CD4-positive, alpha-beta T cell treated with Interleukin-12 subunit alpha and Interleukin-12 subunit beta, for 1 hour (primary cell): ENCODE measurements at places on chromosomes 5 and 9.
A peak's percentile ranks its signal among the peaks of the same experiment; 100 is the strongest.

GRCh38 chr9:129584136-129584535 is 36.8 kb downstream of the C9orf50 start:
- DNase-seq: peak; percentile 80

DNA sequence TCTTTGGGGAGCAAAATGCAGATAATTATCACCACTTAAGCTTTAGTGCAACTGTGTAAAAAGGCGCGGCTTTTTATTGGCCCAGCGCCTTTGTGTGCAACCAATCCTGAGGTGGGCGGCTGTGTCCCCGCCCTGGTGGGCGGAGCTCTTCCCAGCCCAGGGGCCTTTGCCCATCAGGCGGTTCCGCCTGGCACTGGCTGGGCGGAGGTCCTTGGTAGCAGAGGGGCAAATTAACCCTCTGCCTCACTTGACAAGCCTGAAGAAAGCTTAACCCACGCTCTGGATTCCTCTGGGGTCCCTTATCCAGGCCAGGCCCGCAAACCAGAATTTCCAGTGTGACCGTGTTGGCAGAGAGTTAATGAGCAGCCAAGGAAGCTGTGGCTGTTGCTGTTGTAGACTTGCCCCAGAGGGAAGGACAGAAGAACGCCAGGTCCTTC is 12.8 kb upstream of the NIPAL4 start:
- DNase-seq: no peak

DNA sequence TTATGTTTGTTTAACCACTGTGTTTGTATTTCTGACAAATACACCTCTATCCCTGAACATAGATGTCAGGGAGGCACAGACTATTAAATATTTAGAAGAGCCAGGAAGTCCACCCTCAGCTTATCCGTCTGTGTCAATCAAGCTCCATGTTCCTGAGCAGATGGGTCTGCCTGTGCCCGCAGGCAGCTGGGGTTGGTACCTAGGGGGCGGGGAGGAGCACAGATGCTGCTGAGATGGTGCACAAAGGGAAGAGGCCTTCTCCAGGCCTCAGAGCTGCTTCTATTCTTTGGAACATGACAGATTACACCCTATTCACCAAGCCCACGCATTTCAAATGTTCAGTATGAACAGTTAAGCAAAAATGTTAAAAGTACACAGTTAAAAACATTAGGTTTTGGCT is 142.1 kb downstream of the EPB41L4A start:
- DNase-seq: no peak

DNA sequence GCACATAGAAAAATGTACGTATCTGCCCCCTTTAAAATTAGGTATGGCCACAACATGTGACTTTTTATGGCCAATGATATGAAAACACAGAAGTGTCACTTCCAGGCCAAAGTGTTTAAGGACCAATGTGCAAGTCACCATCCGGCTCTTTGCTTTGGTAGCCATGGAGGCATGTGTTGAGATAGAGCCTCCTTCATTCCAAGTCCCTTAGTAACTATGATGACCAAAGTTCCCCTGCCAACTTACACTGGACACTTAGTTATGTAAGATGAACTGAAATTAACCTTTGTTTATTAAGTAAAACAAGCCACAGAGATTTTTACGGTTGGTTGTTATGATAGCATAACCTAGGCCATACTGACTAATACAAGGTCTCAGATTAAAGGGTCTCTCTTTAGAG is 51.0 kb downstream of the FBN2 start:
- no peak for DNase-seq

DNA sequence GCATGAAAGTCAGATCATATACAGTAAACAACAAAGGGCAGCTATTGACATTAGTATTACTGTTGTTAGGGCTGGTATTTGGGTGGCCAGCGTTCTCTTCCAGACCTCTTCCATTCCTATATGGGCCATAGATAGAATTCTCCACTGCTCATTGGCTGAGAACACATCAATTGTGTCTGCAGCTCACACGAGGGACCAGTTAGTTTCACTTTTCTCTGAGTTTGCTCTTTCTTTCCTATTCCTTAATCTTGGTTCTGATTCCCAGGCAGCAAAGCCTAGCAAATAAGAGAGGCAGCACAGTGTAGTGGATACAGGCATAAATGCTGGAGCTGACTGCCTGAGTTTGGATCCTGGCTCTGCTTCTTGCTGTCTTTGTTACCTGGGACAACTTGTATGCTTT is 476.4 kb downstream of the SPOCK1 start:
- no peak for DNase-seq

DNA sequence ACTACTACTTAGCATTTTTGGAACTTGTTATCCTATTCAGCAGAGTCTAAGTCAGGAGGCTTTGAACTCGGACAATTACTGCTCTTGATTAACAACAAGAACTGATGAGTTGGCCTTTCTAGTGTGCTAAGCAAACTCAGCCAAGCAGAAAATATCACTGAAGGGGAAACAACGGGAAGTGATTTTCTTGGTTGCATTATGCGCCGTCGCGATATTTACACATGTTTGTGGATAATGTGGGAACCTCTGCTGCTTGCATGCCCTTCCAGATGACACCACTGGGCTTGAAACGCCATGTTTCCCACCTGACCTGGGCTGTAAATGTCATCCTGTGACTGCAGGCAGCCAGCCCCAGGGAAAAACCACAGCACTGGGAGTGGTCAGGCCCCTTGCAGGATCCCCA is 205.5 kb downstream of the PAX5 start:
- no peak for DNase-seq

DNA sequence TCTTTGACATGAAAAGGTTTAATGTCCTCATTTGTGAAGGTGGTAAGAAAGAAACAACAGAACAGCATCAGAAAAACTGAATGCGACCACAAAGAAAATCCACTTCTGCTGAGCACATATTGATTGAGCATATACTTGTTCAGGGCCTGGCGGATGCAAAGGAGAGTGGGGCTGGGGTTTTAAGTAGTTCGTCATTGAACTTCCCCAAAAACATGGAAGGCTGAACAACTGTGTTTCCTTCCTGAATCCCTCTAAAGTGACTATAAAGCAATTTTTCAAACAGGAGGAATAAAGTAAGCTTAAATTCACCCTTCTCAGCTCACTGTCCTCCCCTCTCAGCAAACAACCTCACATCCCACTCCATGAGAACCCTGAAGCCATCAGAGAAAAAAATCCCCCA is 262.9 kb downstream of the AGTPBP1 start:
- no peak for DNase-seq

DNA sequence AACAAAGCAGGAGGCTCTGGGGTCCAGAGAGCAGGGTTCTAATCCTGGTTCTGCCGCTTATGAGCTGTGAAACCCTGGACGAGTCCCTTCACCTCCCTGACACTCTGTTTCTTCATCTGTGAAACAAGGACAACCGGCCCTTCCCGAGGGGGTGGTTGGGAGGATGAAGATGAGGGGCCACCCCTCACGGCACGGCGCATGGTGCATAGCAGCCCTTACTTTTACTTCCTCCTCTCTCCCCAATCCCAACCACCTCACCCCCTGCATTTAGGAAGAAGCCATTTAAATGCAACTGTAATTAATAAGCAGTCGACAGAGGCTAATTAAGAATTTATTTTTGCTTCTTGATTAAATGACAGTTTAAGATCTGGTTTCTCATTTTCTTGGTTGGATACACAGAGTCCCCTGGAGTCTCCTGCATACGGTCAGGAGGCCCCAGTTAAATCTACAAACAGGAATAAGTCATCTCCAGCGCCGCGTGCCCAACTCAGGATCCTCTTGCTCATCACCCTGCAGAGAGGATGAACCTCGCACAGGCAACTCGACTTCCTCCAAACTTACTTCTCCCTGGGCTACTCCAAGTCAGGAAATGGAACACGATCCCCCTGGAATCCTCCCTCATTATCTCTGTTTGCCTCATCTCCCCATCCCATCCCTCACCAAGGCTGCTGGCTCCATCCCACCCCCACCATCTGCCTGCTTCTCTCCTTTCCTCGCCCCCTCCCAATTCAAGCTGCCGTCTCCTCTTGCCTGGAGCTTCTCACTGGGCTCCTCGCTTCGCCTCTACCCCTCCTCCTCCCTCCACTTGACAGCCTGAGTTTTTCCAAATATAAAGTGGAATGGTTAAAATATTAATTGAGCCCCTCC is 95.9 kb downstream of the HRH2 start:
- DNase-seq: no peak
